Activated T-helper 1 cell treated with Interleukin-2 at 50 U/mL for 16 hours (primary cell): ENCODE measurements at places on chromosomes 11 and 22.

- no peak for DNase-seq
Observed at GRCh38 chr22:25347752-25348102, 128.3 kb downstream of the CRYBB2 start.

DNA sequence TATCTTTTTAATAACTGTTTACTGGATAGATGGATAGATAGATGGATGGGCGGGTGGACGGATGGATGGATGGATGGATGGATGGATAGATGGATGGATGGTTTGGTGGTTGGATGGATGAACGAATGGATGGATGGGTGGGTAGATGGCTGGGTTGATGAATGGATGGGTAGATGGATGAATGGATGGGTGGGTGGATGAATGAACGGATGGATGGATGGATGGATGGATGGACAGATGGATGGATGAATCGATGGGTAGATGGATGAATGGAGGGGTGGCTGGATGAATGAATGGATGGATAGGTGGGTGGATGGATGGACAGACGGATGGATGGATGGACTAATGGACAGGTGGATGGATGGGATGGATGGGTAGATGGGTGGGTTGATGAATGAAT lies 13.8 kb upstream of the SLC22A12 start:
- DNase-seq = no peak

- peak; percentile 46 for DNase-seq
Observed at GRCh38 chr11:2444821-2445745, at the start of gene KCNQ1. Gene KCNQ1, plus strand, starts transcription at chr11:2445008. Its CDS starts 91 bp downstream, at chr11:2445099.

DNA sequence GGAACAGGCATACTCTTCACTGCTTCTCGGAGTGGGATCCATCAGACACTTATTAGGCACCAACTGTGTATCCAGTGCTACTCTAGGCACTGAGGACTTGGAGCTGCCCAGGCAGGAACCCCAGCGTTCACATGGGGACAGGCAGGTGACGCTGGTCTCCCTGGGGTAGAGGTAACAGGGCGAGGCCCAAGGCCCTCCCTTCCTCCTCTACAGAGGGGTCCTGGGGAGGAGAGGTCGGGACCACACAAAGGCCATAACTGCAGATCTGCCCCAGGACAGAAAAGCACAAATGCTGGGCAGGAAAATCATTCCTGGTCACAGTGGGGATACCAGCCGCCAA lies 262.2 kb downstream of the BRD1 start:
- DNase-seq = no peak

- peak; percentile 34 for DNase-seq
Observed at GRCh38 chr11:134033696-134034491, 35.0 kb upstream of the JAM3 start.

DNA sequence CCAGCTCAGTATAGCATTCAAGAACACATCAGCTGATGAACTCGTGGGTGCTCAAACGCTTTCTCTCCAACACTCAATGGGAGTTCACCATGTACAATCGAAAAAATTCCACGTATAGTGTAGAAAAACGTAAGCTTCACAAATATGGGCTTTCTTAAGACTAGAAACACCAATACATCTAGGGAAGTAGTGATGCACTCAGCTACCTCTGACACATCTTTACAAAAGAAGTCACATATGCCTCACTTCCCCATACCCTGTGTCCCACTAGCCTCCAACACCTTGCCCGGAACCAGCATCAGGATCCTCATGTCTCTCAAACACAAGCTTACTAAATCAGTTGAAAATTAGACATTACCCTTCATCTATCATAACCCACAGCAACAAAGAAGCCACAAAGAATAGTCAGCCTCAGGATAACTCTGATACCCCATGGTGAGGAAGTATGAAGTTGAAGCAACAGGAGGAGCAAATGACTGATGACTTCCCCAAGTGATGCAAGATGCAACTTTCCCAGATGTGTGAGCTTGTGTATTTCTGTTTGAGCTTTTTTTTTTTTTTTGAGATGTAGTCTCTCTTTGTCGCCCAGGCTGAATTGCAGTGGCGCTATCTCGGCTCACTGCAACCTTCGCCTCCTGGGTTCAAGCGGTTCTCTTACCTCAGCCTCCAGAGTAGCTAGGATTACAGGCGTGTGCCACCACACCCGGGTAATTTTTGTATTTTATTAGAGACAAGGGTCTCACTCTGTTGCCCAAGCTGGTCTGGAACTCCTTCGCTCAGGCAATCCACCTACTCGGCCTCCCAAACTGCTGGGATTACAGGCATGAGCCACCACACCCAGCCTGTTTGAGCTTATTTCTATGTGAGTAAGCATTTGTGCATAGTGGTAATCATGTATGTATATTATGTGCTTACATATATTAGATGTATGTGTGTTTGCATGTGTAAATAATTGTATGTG lies 8.5 kb upstream of the DENND5A start:
- no peak for DNase-seq

- no peak for DNase-seq
Observed at GRCh38 chr11:130510407-130511006, 62.1 kb downstream of the ADAMTS15 start.

GRCh38 chr11:61978703-61979661 lies 11.5 kb upstream of the FTH1 start:
- DNase-seq = no peak

DNA sequence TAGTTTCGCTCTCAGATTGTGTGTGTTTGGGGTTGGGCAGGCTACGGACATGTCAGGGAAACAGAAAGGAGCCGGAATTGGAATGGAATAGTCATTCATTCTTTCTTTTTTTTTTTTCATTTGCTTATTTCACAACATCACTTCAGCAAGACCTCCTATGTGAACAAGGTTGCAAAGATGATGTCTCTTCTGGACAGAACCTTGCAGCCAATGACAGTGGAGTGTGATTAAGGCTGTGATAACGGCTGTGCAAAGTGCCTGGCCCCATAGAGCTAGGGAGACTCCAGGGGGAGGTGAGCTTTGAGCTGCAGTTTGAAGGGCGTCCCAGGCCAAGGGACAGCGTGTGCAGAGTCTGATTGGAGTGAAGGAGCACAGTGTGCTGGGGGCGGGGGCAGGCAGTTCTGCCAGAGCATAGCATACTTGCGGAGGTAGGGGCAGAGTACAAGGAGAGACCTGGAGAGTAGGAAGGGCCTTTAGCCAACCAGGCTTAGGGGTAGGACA lies 3.4 kb downstream of the TIGD3 start:
- DNase-seq = no peak
